Stimulated activated CD8-positive, alpha-beta memory T cell treated with anti-CD3 and anti-CD28 coated beads, Interleukin-2, amount 100 ng/mL, for 1 hour (primary cell): ENCODE measurements at places on chromosomes 4 and X.

GRCh38 chr4:103168993-103169392 is 29.1 kb downstream of the CENPE start:
- no peak for DNase-seq

GRCh38 chrX:137413190-137413589 is 152.7 kb upstream of the ZIC3 start:
- DNase-seq, result no peak

GRCh38 chrX:2828344-2828958 is at the start of gene GYG2:
Gene GYG2 (plus strand): TSS chrX:2828930. CDS start chrX:2830189, 1,259 bp downstream.
- DNase-seq, result no peak

- DNase-seq, result no peak
These were observed 16.9 kb downstream of the PLP1 start for GRCh38 chrX:103793545-103793940.

GRCh38 chrX:13750204-13750603 is 15.7 kb downstream of the OFD1 start:
- no peak for DNase-seq

- no peak for DNase-seq
These were observed 274.6 kb downstream of the NAF1 start for GRCh38 chr4:162891788-162892707.

DNA sequence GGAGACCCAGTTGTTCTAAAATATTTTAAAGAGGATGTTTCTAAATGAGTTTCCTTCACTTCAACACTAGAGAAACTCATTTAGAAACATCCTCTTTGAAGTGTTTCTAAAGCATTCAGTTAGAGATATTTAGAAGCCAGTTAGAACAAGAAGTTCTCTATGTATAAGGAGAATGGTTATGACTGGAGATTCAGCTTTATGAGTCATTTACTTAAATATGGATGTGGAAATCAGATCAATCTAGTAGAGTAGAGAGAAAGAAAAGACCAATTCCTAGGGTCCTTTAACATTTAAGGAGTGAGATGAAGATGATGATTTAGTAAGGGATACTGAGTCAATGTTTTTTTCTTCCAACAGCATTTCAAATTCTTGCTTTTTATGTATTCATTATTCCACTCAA is 234.1 kb downstream of the GRXCR1 start:
- DNase-seq, result no peak

GRCh38 chr4:101418466-101418865 is 71.1 kb upstream of the PPP3CA start:
- no peak for DNase-seq

DNA sequence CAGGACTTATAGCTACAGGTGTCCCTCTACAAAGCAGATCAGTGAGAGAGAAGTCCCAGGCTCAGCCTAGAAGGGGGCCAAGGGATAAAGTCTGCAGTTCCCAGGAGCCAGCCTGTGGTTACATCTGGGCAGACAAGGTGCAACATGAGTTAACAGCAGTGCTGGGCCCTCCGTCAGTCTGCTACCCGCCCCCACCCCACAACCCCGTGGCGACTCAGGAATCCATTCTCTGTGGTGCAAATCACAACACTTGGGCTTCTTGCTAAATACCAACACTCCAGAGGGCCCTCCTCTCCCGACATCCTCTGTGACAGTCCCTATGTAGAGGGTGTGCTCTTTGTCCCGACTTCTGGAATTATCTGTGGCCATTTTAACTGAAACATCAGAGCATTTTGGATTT is 13.8 kb downstream of the GPM6B start:
- no peak for DNase-seq

- DNase-seq, result no peak
These were observed 2.9 kb downstream of the TBCK start for GRCh38 chr4:106312997-106313522.

- DNase-seq, result no peak
These were observed 77.0 kb downstream of the AFAP1 start for GRCh38 chr4:7862561-7863192.

- no peak for DNase-seq
These were observed 55.8 kb downstream of the WWC2 start for GRCh38 chr4:183154701-183155391.

- DNase-seq, result no peak
These were observed 288.5 kb downstream of the FBXW7 start for GRCh38 chr4:152247271-152247975.

GRCh38 chr4:2606960-2607506 is 70.6 kb downstream of the FAM193A start:
- DNase-seq, result no peak

DNA sequence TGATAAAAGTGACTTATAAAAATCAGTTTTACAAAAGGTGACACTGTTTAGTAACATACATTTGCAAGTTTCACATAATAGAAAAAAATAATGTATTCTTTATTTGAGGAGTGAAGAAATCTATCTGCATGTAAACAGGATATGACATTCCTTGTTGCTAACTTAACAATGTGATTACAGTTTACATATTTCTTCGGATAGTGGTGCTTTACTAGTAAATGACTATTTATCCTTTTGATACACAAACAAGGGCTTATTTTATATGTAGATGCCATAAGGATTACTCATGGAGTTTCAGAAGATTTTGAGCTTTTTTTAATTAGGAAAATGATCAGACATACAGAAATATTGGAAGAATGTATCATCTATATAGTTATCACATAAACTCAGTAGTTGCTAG is 126.5 kb downstream of the SLIT2 start:
- DNase-seq, result no peak

- no peak for DNase-seq
These were observed 341.0 kb downstream of the NAP1L3 start for GRCh38 chrX:93332329-93332728.

- no peak for DNase-seq
These were observed 13.5 kb upstream of the ASMTL start for GRCh38 chrX:1466232-1466661.

DNA sequence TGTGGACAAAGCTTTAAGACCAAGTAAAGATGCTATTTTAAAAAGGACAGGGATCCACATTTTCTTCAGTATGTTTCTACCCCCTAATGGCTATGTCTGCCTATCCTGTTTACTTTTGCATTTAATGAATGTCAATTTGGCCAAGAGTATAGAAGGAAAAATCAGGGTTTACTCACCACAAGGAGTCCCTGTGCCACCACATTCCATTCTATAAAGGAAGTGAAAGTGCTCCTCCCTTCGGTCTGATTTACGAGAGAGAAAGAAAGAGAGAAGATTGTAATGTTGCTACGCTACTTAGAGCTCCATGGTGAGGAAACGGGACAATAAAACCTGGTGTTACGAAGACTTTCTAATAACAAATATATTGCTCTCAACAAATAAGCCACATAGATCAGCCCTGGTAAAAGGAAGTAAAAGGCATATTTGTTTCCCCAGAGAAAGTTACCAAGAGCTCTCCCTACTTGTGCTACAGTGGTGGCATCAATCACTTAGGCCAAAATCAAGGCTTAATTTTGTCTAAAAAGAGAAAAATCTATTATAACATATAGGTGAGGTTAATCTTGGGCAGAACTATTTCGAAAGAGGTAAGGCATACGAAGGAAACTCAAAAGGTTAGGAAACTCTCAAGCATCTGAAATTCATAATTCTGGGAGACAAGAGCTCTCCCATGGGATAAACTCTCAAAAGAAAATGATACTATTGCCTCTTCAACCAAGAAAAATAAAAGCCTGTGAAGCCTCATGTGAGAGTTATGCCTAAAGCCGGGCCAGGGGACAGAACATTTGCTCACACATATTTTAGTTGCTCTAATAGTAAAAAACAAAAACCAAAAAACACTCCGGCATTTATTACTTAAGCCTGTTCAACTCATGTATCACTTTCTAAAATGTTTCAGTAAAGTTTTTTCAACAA is 29.5 kb downstream of the TAPT1 start:
- no peak for DNase-seq

GRCh38 chrX:102593367-102593766 is 5.9 kb upstream of the ARMCX5 start:
- DNase-seq, result no peak

DNA sequence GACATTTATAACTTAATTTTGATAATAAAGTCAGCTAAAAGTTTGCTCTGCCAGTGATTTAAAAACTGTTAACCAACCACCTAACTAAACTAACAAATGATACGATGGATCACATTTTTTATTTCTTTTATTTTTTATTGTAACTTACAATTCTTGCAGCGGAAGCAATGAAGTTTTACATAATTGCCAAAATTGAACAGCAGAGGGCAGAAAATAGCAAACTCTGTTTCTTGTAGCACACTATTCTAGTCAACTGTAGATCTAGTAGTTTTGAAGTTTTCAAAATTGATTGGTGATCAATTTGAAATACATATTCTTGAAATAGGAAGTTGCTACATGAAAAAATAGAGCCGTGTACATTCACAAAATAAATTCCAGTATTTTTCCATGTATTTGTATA is 2.8 kb upstream of the GRIA2 start:
- DNase-seq, result no peak

DNA sequence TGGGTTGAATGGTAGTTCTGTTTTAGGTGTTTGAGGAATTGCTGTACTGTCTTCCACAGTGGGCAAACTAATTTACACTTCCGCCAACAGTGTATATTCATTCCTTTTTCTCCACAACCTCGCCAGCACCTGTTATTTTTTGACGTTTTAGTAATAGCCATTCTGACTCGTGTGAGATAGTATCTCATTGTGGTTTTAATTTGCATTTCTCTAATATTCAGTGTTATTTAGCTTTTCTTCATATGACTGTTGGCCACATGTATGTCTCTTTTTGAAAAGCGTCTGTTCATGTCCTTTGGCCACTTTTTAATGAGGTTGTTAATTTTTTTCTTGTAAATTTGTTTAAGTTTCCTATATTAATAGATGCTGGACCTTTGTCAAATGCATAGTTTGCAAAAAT is 26.9 kb upstream of the WDR17 start:
- no peak for DNase-seq

DNA sequence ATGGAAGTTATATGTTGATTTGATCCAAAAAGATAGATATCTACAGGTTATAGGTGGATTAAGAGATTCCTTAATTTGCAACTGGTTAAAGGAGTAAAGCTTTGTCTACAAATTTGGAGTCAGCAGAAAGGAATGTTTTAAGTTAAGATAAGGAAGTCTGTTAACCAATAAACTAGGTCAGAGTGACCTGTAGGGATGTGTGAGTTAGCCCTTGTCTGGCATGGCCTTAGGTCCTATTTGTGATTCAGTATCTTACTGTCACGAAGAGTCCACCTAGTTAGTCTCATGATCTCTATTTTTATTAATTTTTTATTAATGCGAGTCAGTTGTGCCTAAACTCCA is 230.8 kb downstream of the INPP4B start:
- no peak for DNase-seq

DNA sequence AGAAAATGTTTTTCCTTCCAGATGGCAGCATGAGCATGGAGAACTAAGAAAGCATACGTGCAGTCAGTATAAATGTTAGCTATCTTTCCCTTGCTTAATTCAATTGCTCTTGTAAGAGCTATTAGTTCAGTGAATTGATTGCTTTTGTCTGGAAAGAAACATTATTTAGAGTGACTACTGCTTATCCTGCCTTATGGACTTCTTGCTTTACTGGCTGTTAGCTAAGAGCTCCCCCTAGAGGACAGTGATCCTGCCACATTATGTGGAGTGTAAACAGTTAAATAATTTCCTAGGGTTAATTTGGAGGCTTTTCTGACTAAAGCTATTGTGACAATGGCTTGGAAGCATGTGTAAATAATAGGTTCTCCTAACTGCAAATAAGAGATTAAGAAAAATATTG is 1402.4 kb downstream of the FAM133A start:
- no peak for DNase-seq

GRCh38 chr4:3819210-3819919 is 53.2 kb downstream of the ADRA2C start:
- DNase-seq, result no peak

GRCh38 chr4:147975325-147975724 is 243.4 kb downstream of the ARHGAP10 start:
- no peak for DNase-seq

DNA sequence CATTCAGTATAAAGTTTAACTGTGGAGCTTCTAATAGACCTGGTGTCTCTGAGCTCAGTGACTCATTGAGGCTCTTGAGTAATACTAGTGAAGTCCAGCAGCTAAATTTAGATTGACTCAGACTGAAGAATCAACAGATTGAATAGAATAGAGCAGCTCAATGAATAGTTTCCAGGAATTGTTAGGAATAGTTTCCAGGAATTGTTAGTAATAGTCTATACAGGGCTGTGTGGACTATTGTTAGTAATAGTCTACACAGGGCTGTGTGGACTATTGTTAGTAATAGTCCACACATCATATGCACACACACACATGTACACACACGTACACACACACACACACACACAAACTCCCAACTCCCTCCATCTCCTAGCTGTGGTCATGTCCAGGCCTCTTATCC is 3.0 kb downstream of the GIMD1 start:
- no peak for DNase-seq
